SK-N-MC (cell line): ENCODE measurements at places on chromosomes 1 and 21.

- no peak for DNase-seq
Observed at GRCh38 chr1:6961289-6961688, 176.0 kb downstream of the CAMTA1 start.

GRCh38 chr1:223319905-223320580, 43.9 kb downstream of the SUSD4 start:
- no peak for DNase-seq

DNA sequence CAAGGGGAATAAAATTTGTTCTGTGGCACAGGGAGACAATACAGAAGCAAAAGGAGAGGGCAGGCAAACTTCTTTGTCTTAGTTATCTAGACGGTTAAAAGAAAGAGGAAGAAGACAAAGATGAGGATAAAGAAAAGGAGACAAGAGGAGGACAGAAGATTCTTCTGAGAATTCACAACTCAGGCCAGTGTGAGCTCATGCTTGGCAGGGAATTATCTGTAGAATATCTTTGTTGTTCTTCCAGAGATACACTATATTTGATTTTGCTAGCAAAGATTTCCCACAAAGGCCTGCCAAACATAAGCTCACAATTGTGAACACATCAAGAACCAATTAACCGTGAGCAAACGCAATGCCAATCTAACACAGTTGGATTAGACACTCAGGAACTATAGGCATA, 21.4 kb downstream of the SLC16A1 start:
- no peak for DNase-seq

GRCh38 chr1:15703562-15703961, 19.4 kb downstream of the PLEKHM2 start:
- peak; percentile 18 for DNase-seq

DNA sequence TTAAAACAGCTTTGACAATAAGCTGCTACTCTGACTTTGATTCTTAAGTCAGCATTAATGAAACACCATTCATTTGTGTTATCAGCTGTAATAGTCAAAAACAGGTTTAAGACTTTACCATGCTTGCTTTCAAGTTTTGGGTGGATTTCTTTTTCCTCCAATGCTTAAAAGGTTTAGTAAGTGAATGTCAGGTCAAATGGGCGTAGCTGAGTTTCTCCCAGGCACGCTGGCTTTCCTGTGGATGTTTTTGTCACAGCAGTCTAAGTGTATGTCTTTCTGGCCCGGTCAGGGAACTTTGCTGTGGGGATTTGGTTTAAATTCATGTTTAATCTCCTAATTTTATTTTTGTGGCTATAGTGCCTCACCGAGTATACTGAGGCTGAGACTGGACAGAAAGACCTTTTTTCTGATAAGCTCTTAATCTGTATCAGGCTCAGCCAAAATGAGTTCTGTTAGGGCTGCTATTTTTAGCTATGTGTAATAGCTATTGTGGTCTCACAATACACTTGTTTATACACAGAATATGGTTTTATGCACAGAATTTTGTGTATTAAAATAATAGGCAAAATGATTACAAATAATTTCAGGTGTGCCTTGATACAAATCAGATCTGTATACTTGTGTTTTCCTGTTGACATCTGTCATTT, 292.8 kb downstream of the DISC1 start:
- no peak for DNase-seq

DNA sequence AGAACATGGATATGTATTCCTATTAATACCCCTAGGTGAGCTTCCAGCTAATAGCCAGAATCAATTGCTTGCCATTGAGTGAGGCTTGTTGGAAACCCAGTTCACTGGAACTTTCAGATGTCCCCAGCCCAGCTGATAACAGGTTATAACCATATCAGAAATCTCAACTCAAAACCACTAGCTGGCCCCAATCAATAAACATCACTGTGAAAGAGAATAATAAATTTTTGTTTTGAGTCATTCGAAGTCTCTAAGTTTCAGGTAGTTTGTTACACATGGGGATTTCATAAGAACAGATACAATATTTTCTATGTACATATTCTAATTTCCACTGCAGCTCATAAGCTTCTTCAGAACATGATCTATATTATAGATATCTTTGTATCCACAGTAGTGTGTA, 162.9 kb upstream of the SNX7 start:
- DNase-seq = no peak
